Activated CD4-positive, alpha-beta T cell treated with anti-CD3 and anti-CD28 coated beads, Interleukin-2, amount 50 U/mL, for 48 hours (primary cell): ENCODE measurements at places on chromosomes 4 and X.

DNA sequence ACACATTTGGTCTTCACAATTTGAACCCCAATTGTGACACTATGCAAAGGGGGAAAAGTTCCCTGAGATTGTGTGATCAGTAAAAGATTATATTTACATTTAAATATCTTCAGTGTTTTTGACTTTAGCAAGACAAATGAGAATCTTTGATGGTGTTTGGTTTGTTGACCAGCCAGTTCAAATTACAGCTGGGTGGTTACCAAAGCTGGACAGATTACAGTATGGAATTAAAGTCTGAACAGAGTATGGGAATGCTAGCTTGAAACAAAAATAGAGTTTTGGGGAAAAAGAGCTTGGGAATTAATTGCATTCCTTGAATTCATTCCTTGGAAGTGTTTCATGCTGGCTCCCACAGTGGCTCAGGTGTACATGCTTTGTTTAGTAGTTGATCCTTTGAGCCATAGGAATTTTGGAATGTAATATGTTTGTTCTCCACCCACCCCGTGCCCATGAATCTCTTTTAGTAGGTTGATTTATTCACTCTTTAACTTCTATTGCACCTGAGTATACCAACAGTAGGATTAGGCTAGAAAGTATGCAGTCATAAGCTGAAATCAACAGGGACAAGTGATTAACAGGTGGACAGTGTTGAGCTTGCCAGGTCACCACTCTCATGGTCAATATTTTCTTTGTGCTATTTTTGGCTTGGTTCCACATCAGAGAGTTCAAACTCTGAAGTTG, 81.1 kb upstream of the HELT start:
- DNase-seq: no peak

GRCh38 chrX:40022421-40022820, 75.3 kb downstream of the BCOR start:
- DNase-seq: no peak

DNA sequence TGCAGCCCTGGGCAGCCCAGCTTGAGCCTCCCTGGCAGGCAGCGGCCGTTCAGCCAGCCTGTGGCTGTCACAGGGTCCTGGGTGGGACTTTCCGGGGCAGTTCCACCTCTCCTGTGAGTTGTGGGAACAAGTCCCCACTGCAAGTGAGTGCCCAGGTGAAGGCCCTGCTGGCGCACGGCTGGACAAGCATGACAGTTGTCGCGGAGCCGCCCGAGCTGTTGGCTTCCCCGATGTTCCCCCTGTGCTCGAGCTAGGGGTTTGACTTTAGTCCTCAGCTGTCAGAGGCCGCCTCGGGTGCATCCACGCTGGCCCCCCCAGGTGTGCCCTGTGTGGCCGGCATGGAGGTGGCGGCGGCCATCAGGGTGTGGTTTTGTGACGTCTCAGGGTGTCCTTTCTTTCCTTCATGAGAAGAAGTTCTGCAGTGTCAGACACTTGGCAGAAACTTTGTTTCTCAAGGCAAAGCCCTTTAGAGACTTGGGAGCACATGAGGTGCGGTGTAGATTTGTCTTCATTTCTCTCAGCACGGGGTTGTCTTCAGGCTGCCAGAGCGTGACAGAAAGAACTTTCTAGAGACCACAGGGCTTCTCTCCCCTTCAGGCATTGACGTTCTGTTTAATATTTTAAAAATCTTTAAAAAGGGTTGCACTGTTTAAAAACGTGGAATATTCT, 69.4 kb upstream of the HGFAC start:
- no peak for DNase-seq

GRCh38 chrX:68842781-68843581, 14.2 kb downstream of the EFNB1 start:
- no peak for DNase-seq

GRCh38 chr4:37243722-37244582, 591 bp upstream of the NWD2 start:
- no peak for DNase-seq

DNA sequence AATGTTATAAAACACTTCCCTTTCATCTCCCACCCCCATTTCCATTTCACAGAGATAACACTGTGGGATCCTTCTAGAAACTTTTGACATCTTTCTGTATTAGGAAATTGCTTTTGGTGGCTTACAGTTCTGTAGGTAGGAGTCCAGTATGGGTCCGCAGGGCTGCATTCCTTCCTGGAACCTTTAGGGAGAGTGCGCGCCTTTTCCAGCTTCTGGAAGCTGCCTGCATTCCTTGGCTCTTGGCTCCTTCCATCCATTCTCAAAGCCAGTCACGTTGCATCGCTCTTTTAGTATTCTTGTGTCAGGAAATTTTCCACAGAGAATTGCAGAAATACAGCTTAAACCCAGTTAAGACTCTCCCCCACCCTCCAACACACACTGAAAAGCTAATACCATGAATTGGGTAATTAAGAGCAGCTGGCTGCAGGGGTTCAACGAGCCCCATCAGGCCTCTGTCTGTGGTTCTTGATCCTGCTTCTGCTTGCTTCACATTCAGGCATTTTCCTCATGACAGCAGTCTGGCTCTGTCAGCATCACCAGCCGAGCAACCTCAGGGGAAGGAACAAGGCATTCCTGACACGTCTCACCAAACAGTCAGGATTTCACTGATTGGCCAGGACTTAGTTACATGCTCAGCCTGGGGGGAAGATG, 48.8 kb downstream of the SEPTIN11 start:
- DNase-seq: no peak

DNA sequence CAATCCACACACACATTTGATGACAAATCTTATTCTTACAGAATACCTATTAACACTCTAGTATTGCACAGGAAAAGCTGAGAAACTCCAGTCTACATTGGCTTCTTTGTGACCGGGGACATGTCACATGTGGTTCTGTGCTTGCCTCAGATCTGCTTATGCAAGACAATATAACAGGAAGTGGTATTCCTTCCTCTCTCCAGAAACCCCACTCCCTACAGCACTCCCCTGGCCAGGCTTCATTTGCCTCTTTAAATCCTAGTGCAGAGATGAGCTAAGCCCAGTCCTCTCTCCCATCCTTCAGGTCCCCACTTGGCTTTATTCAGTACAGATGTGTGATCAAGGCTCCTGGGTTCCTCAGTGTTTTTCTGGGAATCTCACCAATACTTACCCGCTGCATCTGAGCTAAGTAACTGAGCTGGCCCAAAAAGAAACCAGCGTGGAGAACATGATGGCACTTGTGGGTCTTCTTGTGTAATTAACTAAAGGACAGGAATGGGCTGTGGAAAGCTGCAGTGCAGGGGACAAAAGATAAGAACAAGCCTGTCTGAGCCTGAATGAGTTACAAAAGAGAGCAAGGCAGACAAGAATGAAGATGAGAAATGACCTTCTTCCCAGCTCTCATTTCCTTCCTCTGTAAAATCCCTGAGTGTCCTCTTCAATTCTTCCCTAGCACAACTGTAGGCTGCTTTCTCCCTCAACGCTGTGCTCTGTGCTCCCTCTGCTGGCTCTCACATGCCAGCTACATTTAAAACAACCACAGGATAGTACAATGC, 105.6 kb downstream of the HNRNPD start:
- peak; percentile 50 for DNase-seq

DNA sequence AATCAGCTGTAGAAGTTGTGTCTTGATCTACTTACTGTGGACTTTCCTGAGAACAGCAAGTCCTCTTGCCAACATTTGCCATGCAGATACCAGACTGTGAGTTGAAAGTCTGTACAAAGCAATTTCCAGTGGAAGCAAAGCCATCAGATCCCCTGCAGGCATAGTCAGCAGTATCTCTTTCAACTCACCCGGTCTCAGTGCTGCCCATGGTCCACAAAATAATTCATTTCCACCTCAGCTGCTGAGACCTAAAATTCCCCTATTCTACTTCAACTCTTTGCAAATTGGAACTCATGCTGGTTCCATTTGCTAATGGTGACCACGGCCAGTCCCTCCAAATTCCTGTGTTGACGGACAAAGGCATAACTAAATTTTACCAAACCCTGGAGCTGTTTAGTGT, 46.0 kb upstream of the RPL34 start:
- DNase-seq: no peak

DNA sequence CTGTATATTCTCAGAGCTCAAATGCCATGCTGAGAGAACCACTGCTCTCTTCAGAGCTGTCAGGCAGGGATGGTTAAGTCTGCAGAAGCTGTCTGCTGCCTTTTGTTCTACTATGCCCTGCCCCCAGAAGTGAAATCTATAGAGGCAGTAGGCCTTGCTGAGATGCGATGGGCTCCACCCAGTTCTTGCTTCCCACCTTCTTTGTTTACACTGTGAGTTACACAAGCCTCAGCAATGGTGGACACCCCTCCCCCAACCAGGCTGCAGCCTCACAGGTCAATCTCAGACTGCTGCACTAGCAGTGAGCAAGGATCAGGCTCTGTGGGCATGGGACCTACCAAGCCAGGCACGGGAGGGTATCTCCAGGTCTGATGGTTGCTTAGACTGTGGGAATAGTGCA, 271.6 kb downstream of the CENPC start:
- DNase-seq: no peak

- no peak for DNase-seq
These were observed 7.6 kb downstream of the UGT8 start for GRCh38 chr4:114606245-114606644.

DNA sequence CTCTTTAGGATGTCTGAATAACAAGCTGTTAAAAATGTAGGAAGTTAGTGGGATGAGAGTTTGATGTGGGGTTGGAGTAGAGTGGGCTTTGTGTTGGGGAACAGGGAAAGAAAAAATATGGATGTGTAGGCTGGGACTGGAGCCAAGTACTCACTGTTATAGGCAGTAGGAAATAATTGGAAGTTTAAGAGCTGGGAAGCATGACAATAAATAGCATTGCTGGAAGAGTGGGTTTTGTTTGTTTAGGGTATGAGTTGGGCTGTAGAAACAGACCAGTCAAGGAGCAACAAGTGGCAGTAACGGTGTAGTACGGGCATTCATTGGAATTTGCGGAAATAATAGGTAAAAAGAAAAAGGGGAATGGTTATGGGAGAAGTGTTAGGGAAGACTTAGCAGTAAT, 81.6 kb downstream of the KDM6A start:
- no peak for DNase-seq

DNA sequence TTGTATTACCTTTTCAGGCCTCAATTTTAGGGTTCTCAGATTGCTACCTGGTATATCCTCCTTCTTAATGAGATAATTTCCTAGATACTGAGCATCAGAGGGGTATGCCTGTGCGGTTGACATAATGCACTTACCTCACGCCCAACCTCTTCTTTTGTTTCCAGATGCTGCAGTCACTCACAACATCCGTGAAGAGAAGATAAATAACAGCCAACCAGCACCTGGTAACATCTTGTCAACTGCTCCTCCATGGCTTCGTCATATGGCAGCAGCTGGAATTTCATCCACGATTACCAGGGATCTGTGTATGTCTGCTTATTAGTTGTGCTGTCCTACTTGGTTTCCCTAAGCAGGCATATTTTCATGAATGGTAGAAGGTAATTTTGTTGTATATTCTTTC, 16.7 kb downstream of the SAGE1 start:
- DNase-seq: no peak

DNA sequence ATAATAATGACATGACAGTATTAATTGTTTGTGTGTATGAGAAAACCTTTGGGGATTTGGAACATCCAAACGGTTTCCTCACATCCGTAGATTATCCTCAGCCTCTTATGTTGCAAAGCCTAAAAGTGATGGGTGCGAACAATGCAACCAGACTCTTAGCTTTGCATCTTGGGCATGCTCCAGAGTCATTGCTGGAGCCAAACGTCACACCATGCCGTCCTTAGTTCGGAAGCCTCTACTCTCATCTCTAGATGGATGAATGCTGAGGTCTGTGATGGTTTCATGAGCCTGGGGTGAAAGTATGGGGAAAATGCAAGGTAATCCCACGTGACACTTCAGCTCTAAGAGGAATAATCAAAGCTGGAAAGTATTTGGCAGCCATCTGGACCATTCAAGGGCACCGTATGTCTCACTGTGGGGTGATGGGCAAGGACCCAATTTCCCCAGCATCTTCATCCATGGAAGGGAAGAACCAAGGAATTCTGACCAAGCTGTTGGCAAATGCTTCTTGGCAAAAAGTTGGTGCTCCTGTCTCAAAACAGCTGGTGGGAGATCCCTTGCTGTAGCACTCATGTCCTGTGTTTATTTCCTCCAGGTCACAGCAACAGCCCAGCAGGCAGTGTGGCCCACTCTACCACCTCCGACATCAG, 6.3 kb upstream of the RTL5 start:
- no peak for DNase-seq
